H4 (cell line): ENCODE measurements at places on chromosomes 16 and 17.
A peak's percentile ranks its signal among the peaks of the same experiment; 100 is the strongest.

GRCh38 chr17:70037498-70037897 lies 37.5 kb upstream of the KCNJ16 start:
- no peak for DNase-seq

GRCh38 chr17:74484066-74484465 lies 17.6 kb downstream of the CD300A start:
- no peak for DNase-seq

DNA sequence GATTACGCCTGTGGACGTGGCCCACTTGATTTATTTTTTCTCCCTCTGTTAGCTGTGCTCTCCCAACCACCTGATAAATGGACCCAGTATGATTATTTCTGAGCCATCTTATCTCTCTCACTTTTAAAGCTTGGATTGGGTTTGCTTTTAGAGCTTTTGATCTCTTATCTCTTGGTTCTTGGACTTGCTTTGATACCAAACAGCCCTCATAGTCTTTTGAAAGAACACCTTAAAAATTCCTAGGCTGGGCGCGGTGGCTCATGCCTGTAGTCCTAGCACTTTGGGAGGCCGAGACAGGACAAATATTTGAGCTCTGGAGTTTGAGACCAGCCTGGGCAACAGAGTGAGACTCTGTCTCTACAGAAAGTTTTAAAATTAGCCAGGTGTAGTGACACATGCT lies 25.8 kb downstream of the SMTNL2 start:
- no peak for DNase-seq

DNA sequence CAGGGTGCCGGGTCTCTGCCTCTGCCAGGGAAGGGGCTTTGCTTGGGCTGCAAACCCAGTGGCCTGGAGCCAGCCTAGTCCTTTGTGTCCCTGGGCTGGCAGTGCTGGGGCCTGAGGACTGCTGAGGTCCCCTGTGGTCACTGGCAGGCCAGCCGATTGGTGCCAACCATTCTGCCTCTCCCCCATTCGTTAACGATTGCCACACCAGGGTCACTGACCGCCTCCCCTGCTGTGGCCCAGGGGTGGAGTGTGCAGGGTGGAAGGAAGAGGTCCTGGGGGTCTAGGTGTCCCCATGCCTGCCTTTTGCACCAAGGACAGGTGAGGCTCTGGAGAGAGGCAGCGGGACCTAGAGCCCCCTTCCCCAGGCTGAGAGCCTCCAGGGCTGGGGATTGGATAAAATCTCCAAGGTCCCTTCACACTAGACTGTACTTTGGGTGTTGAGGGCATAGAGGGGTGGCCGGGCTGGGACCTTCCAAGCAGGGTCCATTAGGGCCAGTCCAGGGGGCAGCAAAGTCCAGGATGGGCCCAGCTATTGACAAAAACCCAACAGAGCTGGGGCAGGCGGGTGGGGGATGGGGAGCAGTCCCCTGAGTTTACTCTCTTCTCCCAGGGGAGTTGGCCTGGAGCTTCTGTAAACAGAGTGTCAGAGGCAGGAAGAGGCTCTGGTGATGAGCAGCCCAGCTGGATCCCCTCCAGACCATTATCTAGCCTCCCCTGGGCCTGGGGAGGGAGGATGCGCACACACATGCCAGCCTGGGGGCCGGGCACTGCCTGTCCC lies 1.1 kb downstream of the VASN start:
- DNase-seq, result no peak

DNA sequence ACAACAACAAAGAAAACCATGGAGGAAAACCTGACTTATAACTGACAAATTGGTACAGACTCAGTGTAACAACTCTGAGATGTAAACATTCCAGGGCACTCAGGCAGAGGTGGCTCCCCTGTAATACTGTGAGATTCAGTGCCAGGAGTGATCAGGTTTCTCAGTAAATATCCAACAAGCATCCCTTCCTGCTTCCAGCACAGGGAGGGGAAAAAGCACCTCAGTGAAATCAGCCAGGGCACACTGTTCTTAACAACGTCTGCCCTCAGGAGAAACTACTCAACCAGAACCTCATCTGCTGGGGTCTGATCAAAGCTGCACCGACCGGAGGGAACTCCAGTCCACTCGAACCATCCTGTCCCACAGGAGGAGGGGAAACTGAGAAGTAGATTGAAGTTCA lies 52.3 kb downstream of the AMFR start:
- peak; percentile 33 for DNase-seq

DNA sequence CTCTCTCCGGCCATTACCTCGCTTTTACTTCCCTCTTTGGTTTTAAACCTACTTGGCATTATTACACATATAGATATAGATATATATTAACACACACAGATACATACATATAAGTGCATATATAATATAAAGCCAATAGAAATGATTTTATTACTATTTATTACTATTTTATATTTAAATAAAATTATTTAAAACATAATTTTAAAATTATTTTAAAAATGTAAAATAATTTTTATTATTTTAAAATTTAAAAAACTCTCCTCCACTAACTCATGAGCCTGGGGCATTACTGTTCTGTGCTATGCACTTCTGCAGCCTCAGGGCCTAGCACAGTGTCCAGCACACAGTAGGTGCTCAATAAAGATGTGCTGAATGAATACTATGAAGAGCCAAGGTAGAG lies 200.9 kb downstream of the SLC39A11 start:
- no peak for DNase-seq

- DNase-seq, result no peak
Observed at GRCh38 chr17:42248351-42249179, 27.6 kb downstream of the STAT5B start.

DNA sequence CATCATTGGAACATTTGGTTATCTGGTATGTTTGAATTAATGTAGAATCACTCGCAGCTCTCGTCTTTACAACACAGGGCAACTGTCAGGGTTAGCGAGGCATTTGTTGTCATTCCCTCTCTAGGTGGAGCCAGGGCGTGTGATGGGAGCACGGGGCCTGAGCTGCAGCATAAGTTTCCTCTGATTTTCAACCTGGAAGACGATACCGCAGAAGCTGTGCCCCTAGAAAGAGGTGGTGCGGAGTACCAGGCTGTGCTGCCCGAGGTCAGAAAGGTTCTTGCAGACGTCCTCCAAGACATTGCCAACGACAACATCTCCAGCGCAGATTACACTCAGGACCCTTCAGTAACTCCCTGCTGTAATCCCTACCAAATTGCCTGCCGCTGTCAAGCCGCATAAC lies 37.2 kb downstream of the WIPI1 start:
- DNase-seq, result peak; percentile 2

DNA sequence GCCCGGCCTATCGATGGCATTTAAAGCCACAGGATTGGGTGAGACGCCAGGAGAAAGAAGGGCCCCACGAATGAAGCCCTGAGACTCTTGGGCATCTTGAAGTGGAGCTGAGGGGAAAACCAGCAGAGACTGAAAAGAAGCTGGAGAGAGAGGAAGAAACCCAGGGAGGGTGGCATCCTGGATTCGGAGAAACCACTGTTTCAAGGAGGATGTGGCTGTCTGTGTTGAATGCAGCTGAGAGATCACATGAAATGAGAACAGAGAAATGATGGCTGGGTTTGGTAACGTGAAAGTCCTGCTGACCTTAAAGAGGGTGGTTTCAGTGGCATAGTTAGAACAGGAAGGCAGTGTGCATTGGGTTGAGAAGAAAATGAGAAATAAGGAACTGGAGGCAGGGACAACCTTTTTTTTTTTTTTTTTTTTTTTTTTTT lies 3.8 kb downstream of the TNFSF12 start:
- no peak for DNase-seq

GRCh38 chr16:24051125-24051524 lies 205.0 kb upstream of the CACNG3 start:
- DNase-seq, result no peak

DNA sequence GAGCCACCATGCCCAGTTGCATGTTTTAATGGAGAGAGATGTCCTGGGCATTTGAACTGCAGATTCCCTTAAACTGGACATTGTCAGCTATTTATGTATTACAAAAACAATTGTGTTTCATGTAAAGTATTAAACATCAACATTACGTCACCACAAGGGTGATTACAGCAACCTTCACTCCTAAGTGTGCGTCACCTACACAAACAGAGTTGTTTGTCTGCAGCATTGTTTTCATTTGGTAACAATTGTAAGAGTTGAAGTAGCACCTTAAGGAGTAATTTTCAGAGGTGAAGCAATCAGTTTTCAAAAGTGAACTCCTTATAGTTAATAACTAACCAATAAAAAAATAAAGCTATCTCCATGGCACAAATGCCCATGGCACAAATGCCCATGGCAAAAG lies 271.4 kb downstream of the IRX3 start:
- DNase-seq, result no peak

- DNase-seq, result no peak
Observed at GRCh38 chr17:21194703-21195102, 19.3 kb downstream of the TMEM11 start.

GRCh38 chr17:73360961-73361761 lies 49.4 kb upstream of the CDC42EP4 start:
- no peak for DNase-seq

- no peak for DNase-seq
Observed at GRCh38 chr17:45345554-45346215, 28.9 kb upstream of the MAP3K14 start.

DNA sequence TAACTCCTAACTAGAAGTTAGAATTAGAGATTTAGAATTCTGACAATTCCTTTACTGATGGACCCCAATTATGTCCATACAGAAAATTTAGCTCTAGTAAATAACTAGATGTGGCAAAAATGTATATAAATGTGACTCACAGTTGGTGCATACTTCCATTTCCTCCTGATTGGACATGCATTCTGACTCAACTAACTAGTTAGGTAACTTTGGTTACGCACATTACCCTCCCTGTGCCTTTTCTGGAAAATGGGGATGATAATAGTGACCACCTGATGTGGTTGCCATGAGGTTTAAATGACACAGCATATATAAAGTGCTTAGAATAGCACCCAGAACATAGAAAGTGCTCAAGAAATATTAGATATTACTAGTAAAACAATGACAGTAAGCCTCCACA lies 550.0 kb upstream of the SALL1 start:
- DNase-seq, result no peak

- no peak for DNase-seq
Observed at GRCh38 chr17:73323409-73324159, 11.8 kb upstream of the CDC42EP4 start.

DNA sequence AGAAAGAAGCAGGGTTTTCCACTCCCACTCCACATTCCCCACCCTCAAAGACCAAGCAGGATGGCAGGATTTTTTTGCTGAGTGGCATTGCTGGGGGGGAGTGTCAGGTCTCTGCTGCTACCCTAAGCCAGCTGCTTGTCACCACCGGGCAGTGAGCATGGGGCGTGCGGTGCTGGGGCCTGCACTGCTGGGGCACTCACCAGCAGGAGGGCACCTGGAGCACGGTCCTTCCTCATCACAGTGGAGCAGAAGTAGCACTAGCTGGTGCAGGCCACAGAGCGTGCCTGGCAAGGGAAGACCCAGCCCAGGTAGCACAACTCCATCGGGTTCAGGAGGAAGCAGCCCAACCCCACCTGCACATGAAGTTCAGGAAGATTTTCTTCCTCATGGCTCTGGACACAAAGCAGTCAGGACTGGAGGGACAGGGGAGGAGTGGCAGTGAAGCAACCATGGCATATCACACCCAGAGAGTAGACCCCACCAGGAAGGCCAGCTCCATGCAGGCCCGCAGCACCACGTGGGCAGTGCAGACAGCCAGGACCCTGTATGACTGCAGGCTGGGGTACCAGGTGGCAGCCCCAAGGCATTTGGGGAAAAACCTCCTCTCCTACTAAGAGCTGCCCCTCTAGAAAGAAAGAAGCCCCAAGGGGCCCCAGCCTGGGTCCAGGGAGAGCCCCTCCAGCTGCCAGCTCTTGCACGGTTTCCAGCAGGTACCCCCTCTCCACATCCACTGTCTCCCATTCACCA lies 16.7 kb upstream of the MYO18A start:
- no peak for DNase-seq

DNA sequence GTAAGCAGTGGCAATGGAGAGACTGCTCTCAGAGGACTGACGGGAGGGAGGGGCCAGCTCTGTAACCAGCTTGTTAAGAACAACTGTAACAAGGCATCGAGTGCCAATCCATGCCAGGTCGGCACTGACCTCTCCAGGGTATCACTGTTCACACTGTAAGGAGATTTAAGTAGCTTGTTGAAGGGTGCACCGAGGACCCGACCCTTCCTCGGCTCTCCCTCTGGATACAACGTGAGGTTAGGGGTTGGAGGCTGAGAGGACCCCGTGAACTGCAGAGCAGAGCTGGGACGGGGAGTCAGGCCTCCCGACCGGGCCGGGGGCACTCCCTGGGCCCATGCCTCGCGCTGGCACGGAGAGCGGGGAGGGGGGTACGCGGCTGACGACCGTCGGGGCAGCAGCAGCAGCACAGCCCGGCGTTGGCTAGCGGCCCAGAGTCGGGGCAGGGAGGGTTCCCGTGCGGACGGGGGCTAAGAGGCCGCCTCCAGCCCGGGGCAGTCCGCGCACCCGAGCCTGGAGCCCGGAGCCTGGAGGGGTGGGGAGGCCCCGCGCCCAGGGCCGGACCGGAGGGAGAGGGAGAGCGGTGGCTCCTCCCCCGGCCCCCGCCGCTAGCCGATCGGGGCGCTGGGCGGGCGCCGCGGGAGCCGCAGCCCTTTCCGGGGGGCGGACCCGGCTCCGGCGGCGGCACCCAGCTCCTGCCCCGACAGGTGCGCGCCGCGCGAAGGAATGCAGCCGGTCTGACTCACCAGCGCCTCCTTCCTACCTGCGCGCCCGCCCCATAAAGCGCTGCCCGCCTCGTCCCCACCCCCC lies at the start of gene ITGB4:
Gene ITGB4 (plus strand): TSS at position 804 of the 807 bp plus-strand sequence. CDS start 3,245 bp downstream, outside the sequence.
- no peak for DNase-seq
